HepG2 (cell line): ENCODE measurements at places on chromosomes 7 and 10. TPM values are rescaled to one million over a fixed set of nuclear protein-coding genes. Genes with fewer than 3 reads are reported as not detected.
A peak's percentile ranks its signal among the peaks of the same experiment; 100 is the strongest.

GRCh38 chr7:80740778-80741545, 102.5 kb downstream of the CD36 start:
- DNase-seq = no peak

- DNase-seq = peak; percentile 46
Observed at GRCh38 chr7:43530553-43531410, 52.1 kb upstream of the STK17A start.

- DNase-seq = no peak
Observed at GRCh38 chr10:6458814-6459213, 121.3 kb downstream of the PRKCQ start.

SMKR1 gene
- 0.07 TPM in 1 of 2 replicates, not detected in the other for polyA plus RNA-seq

CDHR3 gene
- polyA plus RNA-seq = 6.5 and 8.5 TPM in 2 replicates
